ENCODE measurements at places on chromosomes 2 and 18.

DNA sequence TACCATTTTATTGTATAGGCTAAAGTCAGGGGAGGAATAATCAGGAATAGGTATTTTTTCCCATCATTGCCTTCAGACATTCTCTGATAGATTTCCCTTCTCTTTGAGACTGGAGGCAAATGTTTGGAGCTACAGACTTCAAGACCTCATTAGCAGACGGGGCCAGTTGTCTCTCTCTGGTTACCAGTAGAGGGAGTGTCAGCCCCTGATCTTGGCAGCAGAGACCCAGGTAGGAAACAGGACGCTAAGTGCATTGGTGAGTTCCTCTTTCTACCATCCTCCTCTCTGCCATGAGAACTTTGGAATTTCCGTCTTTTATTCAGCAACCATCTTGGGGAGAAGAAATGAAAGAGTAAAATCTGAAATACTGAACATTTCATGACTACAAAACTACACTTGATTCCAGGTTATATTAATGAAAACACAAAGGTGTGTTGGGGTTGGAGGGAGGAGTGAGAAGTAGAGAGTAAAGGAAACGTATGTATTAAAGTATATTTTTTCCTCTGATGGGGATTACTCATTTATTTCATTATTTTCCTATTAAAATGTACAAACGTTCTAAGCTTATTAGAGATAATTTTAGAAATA, 186.2 kb upstream of the GCFC2 start:
- no peak for DNase-seq

- no peak for DNase-seq
Measured at GRCh38 chr2:31384351-31384750, 30.2 kb downstream of the XDH start.

DNA sequence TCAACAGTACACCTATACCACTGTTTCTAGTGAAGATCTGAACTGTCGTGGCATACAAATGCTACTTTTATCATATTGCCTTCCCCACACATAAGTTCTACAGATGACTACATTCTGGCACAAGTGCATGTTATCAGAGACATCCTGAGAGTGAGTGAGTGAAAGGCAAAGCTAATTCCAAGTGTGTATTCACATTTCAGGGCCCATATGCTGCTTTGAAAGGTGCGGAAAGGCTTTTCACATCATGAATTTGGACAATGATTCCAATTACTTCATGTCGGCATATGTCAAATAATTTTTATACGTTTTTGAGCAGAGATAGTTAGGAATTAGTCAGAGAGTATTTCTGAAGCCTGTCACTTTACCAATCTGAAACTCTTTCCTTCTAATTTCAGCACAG, 101.7 kb downstream of the GAREM1 start:
- DNase-seq: no peak

DNA sequence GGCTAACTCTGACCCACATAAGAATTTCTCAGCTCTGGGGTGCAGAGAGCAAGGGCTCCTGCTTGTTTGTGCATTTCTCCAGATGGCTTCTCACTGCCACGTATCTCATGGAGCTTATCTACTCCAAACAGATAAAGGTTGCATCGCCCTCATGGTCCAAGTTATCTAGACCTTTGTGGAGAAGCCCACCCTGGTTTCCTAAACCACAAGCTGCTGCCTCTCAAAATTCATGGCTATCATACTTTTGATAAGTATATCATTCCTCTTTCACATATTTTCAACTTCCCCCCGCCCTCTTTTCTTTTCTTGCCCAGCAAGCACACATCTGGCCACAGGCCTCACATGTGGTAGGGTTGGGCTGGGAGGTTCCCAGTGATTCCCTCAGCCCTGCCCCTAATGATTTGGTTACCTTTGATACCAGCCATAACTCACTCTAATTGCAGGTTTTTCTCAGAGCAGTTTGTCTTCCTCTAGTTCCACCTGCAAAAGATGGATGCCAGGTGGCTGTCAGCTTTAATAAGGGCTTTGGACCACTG, 146.0 kb downstream of the RHBDD1 start:
- DNase-seq: no peak

DNA sequence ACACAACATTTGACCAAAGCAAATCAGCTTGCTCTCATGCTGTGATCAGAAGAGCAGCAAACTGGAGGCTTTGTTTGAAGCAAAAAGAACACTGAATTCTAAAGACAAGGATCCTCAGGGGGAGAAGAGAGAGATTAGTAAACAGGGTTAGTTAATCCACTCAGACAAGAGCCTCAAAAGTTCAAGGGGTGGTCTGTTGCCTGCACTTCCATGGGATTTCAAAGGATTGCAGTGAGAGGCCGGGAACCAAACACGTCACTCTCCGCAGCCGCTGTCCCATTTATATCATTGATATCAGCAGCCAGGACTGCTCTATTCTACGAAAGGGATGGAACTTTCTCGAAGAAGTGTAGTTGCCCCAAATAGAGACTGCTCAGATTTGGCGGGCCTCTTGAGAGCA, 97.8 kb upstream of the SP3 start:
- no peak for DNase-seq

GRCh38 chr2:163469561-163469962, 266.2 kb downstream of the FIGN start:
- DNase-seq: no peak

Data from upper lobe of right lung (tissue), 1 donor.